Osteocyte (in vitro differentiated cells): ENCODE measurements at places on chromosomes 12 and 14. TPM values are rescaled to one million over a fixed set of nuclear protein-coding genes. Genes with fewer than 3 reads are reported as not detected.

Gene KRT75
- not detected in 2 replicates for total RNA-seq

Gene SLC25A3
- total RNA-seq = 581 and 583 TPM in 2 replicates

Gene PPM1A
- total RNA-seq = 44.5 and 45.2 TPM in 2 replicates

Gene IFNG-AS1
- total RNA-seq = not detected in 2 replicates

Gene SPX
- 9.4 and 11.6 TPM in 2 replicates for total RNA-seq

Gene TEP1
- 35.4 and 38.0 TPM in 2 replicates for total RNA-seq

Gene SOX5
- 5.4 and 6.3 TPM in 2 replicates for total RNA-seq

DNA sequence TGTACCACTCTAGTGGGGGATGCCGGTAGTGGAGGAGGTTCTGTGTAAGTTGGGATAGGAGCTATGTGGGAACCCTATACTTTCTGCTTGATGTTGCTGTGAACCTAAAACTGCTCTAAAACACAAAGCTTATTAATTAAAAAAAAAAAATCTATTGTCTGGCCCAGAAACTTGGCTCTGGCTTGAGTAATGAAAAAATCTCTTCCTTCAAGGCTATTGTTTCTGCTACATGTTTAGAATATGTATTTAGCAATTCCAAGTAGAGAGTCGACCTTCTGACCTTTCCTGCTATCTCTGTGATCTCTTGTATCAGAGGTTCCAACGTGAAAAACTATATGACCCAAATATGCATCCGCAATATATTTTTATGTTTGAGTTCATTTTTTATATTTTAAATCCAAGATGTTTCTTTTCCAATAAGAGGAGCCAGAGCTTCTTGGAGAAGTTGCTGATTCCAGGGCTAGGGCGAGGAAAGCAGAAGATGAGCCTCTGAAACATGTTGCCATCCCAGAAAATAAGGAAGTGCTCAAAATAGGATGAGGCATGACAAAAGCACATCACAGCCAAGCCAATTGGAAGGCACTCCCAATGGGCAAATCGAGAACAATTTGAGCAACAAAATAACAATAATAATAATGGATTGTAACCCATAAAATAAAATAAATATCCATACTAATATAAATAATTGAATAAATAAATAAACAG, 184.6 kb upstream of the TMEM260 start:
- no peak for DNase-seq

GRCh38 chr12:51103977-51104376, 20.6 kb upstream of the CSRNP2 start:
- DNase-seq = no peak

DNA sequence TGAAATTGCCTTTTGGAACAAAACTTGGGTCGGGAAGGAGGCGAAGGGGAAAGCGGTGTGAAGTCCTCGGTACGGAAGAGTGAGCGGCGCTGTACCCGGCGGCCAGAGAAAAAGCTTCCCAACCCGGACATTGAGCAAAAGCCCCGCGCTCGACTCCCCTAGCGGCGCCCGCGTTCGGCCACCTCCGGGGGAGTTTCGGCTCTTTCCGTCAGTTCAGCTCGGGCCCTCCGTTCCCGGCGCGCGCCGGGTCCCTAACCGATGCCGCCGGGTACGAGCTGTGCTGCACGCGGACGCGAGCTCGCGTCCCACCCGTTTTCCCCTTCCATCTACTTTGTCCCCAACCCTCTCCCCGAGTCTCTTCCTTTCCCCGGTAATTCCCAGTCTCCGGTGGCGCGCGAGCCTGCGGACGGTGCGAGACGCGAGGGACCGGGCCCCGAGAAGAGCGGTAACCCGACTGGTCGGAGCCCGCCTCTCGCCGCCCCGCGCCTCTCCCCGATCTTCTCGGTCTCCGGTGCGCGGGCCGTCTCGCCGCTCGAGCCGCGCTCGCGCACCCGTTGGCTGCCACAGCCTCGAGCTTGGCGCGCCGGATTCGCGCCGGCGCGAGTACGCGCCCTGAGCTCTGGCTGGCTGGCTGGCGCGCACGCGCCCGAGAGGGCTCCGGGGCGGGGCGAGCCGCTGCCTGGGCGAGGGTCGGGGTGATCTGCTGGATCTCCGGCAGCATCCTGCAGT, 446 bp upstream of the SPATS2 start:
- DNase-seq = peak; percentile 99

DNA sequence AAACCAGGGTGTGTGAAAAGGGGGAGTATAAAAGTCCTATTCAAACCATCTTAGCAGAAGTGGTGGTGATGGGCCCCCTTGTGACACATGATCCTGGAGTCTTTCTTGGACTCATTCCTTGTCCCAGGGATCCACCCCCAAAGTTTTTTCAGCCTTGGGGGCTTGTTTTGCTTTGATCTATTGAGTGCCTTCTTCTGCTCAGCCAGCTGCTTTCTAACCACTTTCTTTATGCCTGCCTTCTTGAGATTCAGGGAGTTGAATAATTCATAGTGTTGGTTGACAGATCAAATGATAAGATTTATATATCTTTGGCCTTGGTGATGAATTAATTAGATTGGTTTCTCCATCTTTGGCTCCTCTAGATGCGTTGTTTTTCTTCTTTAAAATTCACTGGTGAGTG, 926.7 kb downstream of the DIO2 start:
- no peak for DNase-seq

DNA sequence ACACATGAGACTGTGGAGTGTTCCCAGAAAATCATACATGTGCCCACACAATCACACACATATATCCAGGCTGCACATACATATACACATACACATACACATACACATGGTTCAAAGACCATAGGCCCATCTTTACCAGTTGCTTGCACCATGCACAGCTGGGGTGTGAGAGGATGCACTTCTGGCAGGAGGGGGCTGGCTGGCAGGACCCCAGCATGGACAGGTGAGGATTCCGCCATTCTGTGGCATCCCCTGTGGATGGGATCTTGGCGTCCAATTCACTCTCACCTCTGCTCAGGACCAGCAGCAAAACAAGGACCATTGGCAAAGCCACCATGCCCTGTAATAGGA, 7.0 kb downstream of the ITGB7 start:
- no peak for DNase-seq

GRCh38 chr12:117875744-117876435, 92.9 kb downstream of the KSR2 start:
- no peak for DNase-seq

- no peak for DNase-seq
These were observed 127.6 kb upstream of the AMIGO2 start for GRCh38 chr12:47207340-47207717.

DNA sequence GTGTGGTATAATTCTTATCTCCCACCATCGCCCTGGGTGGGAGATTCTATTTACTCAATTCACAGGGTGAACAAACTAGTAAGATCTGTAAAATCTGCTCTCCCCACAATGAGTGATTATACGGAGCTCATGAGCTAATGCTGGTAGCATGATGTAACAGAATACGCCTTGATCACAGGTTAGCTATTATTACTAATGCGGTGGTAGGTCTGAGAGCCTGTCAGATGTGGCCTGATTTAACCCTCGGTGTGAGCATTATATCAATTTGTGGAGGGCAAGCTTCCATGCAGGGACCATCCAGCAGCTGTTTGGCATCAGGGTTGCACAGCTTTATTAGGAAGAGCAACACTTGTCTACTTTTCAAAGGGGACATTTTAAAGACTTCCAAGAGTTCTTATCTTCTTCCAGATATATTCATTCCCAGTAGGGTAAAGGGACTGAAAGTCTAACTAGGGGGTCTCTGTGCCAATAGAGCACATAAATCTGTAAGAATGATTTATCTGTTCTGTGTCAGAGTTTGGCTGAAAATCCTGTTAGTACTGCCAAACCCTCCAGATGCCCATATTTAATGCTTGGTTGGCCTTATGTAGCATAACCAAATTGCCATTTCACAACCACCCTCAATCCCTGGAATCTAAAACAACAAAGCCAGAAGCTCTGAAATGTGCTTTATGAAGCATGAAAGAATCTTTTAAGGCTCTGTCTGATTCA, 18.7 kb downstream of the TSHR start:
- no peak for DNase-seq

GRCh38 chr12:113673458-113674238, 202.0 kb upstream of the LHX5 start:
- no peak for DNase-seq

- no peak for DNase-seq
These were observed 13.6 kb upstream of the TPCN1 start for GRCh38 chr12:113207613-113208040.

DNA sequence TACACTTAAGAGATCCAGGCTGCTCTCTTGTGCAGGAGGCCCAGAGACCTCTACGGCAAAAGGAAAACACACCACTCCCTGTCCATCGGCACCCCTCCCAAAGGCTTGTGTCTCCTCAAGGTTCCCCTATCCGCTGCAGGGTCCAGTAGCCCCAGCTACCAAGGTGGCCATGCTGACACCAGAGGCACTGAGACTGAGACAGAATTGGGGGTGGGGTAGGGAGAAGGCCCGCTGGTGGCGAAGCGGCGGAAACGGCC, 590 bp downstream of the DDIT3 start:
- no peak for DNase-seq

DNA sequence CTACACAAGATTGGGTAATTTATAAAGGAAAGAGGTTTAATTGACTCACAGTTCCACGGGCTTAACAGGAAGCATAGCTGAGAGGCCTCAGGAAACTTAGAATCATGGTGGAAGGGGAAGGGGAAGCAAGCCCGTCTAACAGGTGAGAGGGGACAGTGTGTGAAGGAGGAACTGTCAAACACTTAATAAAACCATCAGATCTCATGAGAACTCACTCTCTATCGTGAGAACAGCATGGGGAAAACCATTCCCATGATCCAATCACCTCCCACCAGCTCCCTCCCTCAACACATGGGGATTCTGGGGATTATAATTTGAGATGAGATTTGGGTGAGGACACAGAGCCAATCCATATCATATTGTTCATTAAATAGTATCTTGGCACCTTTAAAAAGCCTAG, 56.1 kb downstream of the EPS8 start:
- no peak for DNase-seq
